ENCODE measurements at places on chromosomes 3 and 15.
A peak's percentile ranks its signal among the peaks of the same experiment; 100 is the strongest.

- no peak for DNase-seq
Observed at GRCh38 chr3:27677565-27677964, 44.6 kb downstream of the EOMES start.

- DNase-seq, result no peak
Observed at GRCh38 chr3:139327861-139328260, 16.0 kb upstream of the MRPS22 start.

DNA sequence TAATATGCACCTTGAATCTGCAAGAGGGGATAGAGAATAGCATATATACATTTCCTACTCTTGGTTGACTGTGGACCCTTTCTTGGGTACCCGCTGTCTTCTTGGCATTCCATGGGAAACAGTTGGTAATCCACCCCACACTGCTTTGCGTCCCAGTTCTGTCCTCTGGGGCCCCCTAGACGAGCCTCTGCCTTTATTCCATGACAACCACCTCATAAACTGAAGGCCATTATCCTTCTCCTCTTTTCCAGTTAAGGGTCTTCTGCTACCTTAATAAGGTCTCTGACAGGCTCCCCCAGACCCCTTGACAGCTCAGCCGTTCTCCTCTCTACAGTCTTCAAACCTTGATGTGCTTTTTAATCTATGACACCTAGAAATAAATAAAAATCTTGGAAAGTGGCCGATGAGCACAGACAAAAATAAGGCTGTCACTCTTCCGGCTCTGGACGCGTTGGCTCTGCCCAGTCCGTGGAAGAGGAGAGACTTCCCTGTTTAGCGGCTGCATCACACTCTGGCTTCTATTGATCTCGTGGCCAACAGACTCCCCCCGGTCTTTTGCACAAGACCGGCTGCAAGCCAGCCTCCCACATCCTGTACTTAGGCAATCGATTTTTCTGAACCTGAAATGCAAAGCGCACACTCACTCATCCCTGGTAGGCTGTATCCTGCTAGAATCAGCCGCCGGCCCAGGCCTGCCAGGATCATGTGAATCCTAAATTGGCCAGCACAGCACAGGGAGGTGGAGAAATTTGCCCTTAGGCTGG is 251.0 kb upstream of the TLE3 start:
- no peak for DNase-seq

DNA sequence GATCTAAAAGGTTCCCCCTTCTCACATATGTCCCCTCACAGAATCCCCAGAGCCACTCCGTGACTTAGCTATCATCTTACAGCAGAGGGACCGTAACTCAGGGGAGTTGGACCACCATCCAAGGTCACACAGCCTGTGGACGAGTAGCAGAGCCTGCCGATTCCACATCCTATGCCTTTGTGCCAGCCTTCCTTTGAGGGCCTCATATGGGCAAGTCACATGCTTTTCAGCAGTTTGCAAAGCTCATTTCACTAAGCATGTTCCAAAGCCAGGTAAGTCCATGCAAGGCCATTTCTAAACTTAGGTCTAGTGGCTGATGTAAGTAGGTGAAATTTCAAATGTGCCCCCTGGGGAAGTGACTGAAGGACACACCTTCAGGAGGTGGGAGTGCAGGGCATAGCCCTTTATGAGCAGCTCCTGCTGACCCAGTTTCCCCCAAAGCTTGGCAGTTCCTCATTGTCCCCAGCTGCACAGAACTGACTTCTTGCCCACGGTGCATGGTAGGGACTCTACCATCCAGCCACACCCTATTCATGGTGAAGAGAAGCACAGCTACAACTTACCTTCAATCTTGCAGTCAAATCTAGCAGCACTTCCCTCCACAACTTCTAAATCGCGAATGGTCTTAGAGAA is 33.3 kb upstream of the HACD2 start:
- DNase-seq, result no peak

DNA sequence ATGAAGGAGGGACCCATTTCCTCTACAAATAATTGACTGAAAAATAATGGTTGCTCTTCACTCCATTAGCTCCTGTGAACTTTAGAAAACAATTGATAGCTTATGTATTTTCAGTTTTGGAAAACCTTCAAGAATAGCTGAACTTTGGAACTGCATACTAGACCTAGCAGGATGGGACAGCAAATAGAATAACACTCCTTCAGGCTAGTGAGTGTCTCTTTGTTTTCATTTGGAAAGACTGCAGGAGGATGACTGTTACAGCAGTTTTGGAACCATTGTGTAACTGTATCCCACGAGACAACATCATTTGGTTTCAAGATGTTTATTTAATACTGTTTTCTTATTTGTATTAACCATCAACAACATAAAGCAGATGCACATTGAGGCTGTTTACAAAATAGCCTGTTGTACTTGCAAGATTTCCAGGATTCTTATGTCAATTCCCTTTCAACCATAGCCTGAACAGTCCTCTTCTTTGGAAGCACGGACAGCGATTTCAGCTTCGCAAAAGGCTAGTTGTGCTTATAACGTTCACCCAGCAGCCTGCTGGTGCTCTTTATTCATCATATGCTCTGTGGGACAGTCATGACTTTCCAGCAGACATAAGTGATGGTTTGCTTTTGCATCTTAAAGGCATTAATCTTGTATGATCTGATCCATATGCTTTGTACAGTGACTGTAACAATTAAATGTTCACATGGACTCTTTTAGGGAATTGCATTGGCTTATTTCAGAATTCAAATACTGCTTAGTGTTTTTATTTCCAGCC is 335.5 kb downstream of the IL5RA start:
- no peak for DNase-seq

GRCh38 chr3:133853063-133853924 is 42.4 kb downstream of the RAB6B start:
- DNase-seq, result no peak

DNA sequence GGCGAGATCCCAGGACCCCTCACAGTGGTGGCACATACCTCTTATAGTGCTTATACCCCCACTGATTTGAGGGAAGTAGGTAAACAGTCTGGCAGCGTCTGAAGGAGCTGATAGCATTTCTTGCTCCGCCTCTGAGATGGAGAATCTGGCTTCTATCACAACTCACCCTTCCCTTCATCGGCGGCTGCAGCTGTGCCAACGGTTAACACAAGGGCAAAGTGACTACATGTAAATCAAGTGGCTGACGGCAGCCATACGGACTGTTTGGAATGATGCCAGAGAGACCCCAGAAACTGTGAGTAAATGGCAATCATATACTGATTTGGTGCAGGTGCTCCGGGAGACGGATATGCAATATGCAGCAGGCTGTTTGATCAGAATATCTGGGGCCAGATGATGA is 66.8 kb upstream of the UNC13C start:
- no peak for DNase-seq

- DNase-seq, result no peak
Observed at GRCh38 chr15:100735129-100736053, 133.0 kb downstream of the ASB7 start.

- no peak for DNase-seq
Observed at GRCh38 chr3:98545940-98546339, 14.2 kb downstream of the GPR15 start.

DNA sequence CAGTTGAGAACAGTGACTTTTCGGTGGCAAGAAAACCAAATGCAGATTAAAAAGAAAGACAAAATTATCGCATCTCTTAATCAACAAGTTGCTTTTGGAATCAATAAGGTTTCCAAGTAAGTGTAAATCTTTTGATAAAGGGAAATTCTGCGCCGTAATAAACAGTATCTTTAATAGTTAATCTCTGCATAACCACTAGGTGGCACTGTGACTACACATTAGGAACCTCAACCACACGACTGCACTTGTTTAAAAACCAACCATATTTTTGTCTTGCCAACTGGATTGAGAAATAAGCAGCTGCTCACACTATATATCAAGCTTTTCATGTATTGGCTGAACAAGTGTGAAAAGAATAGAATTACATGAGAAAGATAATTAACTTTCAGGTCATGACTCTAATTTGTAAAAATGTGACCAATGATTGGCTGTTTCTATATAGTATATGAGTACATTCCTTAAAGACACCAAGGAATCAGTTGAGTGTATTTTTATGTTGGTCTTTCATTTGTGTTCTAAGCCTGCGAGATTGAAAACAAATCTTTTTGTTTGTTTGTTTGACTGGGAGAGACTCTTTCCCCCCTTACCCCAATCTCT is 72.7 kb downstream of the DZIP3 start:
- peak; percentile 20 for DNase-seq

- no peak for DNase-seq
Observed at GRCh38 chr15:74194572-74195559, 7.7 kb downstream of the STRA6 start.

- no peak for DNase-seq
Observed at GRCh38 chr3:184620475-184621119, 59.0 kb downstream of the EPHB3 start.

DNA sequence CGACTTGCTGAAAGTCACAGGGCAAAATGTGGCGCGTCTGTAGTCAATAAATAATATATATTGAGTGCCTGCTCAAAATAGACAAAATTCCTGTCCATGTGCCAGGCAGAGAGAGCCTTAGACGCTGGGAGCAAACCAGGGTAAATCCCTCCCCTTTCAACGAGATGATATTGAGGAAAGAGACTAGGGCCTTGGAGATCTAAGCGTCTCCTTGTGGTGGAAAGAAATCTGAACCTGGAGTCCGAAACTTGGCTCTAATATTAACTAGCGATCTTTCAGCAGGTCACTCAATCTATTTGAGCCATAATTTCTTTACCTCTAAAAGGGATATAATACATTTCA is 348 bp upstream of the DPP8 start:
- no peak for DNase-seq

DNA sequence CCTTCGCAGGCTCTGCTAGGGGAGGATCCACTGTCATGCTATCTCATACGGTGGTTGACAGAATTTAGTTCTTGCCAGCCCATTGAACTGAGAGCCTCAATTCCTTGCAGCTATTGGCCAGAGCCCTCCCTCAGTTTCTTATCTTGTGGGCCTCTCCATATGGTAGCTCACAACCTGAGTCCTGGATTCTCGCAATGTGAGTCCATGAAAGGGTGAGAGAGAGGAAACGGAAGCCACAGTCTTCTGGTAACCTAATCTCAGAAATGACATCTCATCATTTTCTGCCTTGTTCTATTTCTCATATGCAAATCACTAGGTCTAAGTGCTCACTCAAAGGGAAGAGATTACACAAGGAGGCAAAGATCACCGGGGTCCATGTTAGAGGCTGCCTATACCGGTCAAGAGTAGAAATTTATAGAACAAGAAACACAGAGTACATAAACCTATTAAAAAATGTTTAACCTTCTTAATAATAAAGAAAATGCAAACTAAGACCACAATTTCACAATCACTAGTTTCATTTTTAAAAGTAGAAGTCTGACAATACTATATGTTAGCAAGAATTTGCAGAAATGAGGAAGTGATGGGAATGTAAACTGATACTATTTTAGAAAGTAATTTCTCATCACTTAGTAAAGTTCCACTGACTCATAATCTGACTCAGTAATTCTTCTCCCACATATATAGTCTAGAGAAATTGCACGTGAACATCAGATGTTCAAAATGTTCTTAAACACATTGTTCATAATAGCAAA is 378.4 kb upstream of the AGTR1 start:
- DNase-seq, result no peak

- peak; percentile 20 for DNase-seq
Observed at GRCh38 chr3:112074616-112075497, 11.3 kb upstream of the C3orf52 start.

DNA sequence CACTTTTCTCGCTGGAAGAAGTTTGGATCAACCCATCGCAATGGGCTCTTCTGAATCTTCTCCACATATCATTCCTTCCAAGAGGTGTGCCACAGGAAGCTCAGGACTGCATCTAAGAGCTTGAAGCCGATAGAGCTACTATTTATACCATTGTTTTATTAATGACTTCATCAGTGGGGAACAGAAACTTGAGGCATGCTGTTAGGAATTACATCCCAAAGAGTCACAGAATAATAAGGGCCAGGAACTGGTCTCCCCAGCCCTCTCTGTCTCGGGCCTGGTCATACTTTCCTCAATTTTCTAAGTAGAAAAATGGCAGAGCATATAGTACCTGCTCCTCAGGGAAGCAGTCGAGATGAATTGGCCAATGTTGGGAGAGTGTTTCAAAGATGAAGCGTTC is 16.9 kb upstream of the C15orf61 start:
- no peak for DNase-seq

DNA sequence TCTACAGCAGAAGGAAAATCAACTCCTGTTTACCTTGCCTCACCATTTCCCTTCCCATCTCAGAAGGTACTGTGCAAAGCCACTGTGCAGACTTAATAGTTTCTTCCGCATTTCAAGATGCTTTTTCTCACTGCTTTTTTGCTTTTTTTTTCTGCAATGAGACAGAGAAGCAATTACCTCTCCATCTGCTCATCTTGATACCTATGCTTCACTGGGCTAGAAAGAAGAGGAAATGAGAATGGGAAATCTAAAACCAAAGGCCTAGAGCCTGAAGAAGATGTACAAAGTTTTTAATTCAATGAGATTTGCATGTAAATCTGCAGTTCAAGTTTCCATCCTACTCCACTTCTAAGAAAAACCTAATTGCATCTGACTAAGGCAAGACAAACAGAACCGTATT is 238.1 kb upstream of the SETMAR start:
- DNase-seq, result no peak

- no peak for DNase-seq
Observed at GRCh38 chr3:29610781-29611180, 329.9 kb downstream of the RBMS3 start.

DNA sequence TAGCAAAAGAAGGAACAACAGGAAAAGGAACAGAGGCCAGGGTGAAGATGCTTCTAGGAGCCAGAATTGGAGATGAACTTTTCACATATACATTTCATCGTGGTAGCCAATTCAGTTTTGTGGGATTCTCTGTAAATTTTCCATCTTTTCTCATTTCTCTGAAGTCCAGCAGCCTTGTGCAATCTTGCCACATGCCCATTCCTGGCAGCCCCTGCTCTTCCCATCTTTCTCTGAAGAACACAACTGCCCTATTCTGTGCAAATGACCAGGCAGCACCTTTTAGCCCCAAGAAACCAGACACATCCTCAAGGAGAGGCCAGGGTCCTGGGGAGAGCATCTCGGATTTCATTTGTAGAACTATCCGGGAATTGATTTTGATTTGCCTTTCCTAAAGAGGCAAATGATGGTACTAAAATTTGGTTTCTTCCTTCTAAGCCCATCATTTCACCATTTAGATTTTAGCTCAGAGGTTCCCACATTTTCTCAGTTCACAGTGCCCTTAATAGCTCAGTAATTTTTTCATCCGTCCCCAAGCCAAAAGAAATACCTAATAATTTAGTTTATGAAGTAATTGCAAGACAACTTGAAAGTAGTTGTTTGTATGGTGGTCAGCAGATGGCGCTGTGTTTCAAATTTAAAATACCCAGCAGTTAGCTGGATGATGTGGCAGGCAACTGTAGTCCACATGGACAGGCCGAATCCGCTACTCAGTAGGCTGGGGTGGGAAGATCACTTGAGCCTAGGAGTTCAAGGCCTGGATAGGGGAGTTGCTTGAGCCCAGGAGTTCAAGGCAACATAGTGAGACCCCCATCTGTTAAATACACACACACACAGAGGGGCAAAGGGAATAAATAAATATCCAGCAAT is 61.3 kb upstream of the ACKR4 start:
- DNase-seq, result peak; percentile 47

Measured in activated naive CD8-positive, alpha-beta T cell treated with anti-CD3 and anti-CD28 coated beads for 36 hours (primary cell).